NCI-H2107 (cell line): ENCODE measurements at places on chromosomes 3 and 15.

DNA sequence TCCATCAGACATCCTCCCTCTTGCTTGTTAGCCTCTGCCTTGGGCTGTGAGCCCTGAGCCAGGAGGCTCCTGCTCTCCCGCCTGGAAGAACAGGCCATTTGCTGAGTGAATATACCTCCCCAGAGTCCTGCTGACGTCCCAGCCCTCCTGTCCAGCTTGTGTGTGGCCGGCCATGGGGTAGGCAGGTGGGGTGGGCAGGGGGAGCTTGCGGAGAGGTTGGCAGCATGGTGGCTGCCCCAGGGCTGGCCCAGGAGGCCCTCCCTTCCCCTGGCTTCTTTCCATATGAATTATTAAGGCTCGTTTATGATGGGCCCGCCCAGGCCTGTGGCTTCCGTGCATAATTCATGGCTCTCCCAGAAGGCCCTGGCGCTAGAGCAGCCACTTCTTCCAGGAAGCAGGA, 18.7 kb downstream of the CACNA2D2 start:
- no peak for DNase-seq

DNA sequence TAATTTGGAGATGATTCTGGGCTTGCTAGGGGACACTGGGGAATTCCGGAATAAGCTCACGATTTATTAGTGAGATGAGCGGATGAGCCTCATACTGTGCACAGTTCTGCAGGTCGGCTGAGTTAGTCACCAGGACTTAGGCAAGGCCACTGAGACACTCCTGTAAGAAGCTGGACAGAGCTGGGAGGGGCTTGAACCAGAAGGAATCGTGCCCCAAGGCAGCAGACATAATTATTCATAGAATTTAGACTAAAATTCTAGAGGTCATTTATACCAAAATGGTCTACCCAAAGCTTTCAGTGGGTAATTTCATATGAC, 121.4 kb downstream of the VGLL4 start:
- DNase-seq: no peak

- no peak for DNase-seq
Measured at GRCh38 chr3:42175386-42176240, 84.5 kb downstream of the TRAK1 start.

- DNase-seq: no peak
Measured at GRCh38 chr15:77775837-77776236, 143.1 kb upstream of the LINGO1 start.

- DNase-seq: peak; percentile 53
Measured at GRCh38 chr3:145776782-145777408, 384.1 kb downstream of the PLOD2 start.

- DNase-seq: no peak
Measured at GRCh38 chr3:53195602-53196574, 34.9 kb downstream of the PRKCD start.

DNA sequence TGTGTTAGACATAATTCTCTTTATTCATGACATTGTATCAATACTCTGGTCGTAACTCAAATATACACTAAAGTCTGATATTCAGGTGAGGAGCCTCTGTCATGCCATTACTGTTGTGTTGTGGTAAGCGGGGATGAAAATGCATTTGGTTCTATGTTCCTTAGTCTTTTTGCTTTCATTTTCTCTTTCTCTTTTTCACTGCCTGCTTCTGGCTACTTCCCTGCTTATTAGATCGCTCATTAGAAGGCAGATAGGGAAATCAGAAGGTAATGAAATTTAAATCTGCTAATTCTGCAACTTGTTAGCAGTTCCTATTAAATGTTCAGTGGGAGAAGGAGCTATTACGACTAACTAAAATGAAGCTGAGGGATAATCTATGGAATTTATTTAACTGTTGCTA, 345.0 kb downstream of the GRM7 start:
- no peak for DNase-seq

GRCh38 chr3:12471241-12471640, 13.0 kb upstream of the TSEN2 start:
- no peak for DNase-seq
